ENCODE measurements at places on chromosomes 5 and 9. TPM values are rescaled to one million over a fixed set of nuclear protein-coding genes. Genes with fewer than 3 reads are reported as not detected.

- no peak for DNase-seq
Measured at GRCh38 chr5:150077060-150077459, 9.3 kb downstream of the CSF1R start.

Gene SLC46A2
- not detected for total RNA-seq

- no peak for DNase-seq
Measured at GRCh38 chr5:109191153-109191558, 218.6 kb downstream of the PJA2 start.

Gene MED22
- 32.9 TPM for total RNA-seq

Gene DNM1
- 8.0 TPM for total RNA-seq

Gene RMI1
- 11.5 TPM for total RNA-seq

- no peak for DNase-seq
Measured at GRCh38 chr5:14185326-14186058, 42.4 kb downstream of the TRIO start.

Gene FOXD4L4
- total RNA-seq: 0.13 TPM

- DNase-seq: no peak
Measured at GRCh38 chr9:76911971-76912370, 6.1 kb upstream of the PRUNE2 start.

DNA sequence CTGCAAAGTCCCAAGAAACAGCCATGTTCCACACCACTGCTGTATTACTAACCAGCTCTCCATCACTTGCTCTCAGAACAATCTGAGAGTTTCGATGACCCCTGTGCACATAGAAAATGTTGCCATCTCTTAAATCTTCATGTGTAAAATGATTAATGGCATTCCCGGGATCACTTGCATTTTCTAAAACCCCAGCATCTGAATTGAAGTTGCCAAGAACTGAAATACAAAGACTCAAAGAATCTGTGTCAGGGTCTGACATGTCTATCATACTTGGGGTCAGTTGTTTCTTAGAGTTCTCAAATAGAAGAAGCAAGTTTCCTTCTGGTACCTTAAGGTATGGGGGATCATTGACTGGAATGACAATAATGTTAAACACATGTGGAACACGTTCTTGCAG lies 115.1 kb downstream of the ESM1 start:
- DNase-seq: no peak

Gene PDE6A
- not detected for total RNA-seq

Gene NR5A1
- total RNA-seq: 1.2 TPM

DNA sequence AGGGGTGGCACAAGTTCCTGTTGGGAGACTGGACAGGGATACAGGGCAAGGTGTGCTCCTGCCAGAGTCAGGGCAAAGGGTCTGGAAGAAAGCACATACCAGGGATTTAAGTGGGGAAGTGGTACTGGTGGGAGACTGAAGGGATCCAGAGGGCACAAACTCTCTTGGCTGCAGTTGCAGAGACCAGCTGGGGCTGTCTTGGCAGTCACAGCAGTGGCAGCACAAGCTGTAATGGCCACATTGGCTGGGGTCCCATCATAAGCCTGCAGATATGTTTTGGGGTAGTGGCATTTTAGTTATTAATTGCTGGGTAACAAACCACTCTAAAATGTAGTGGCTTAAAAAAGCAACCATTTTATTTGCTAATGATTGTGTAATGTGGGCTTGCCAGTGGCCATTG lies 492.2 kb downstream of the ENC1 start:
- no peak for DNase-seq

DNA sequence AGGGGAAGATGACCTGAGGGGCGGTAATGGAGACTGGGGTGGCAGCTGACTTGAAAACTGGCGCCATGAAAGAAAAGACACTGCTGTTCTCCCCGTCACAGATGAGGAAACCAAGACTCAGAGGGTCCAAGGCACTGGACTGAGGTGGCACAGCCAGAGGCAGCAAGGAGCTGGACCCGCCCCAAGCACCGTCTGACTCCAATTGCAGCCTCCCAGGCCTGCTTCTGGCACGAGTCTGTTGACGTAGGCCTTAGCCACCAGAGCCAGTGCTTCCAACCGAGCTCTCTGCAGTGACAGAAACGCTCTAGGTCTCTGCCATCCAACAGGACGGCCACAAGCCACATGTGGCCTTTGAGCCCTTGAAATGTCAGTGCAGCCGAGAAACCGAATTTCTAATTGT lies 193.2 kb downstream of the OLFM1 start:
- DNase-seq: no peak

DNA sequence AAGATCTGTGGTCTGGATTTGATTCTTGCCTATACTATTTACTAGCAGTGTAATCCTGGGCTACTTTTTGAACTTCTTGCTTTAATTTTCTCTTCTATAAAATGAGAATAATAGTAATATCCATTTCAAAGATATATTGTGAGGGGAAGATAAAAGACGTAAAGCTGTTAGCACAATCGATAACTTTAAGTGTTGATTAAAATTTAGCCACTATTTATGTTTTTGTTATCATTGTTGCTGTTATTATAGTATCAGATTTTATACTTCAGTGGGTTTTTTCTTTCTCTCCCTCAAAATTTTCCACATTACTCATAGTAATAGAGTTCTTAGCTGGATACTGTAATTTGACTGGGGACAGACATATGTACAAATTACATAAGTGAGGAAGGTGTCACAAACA lies 42.0 kb downstream of the STX17 start:
- DNase-seq: no peak

GRCh38 chr9:101618698-101619097 lies 23.9 kb upstream of the PPP3R2 start:
- DNase-seq: no peak

Gene CTSV
- total RNA-seq: 20.4 TPM

DNA sequence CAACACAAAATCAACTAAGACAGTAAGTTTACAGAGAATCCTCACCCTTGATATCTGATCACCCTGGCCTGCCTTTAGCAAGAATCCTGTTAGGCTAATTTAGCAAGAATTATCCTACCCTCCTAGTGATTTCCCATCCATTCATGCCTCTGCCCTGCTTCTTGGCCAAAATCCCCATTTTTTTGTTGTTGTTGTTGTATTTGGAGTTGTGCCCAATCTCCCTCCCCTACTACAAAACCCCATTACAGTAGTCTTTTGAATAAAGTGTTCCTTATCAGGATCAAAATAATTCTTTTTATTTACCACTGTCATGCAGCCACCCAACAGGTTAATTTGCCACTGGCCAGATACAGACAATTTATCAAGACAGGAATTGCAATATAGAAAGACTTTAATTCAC lies 58.5 kb upstream of the CLINT1 start:
- DNase-seq: no peak

Gene LEAP2
- total RNA-seq: 0.82 TPM

GRCh38 chr9:122219856-122220672 lies 8.7 kb downstream of the LHX6 start:
- peak; percentile 55 for DNase-seq

All from endothelial cell (in vitro differentiated cells).